ENCODE measurements at places on chromosomes 2 and 18.

- DNase-seq = no peak
These were observed 323.4 kb upstream of the EPHA4 start for GRCh38 chr2:221895366-221896121.

GRCh38 chr2:133802409-133803039, 234.3 kb upstream of the NCKAP5 start:
- no peak for DNase-seq

GRCh38 chr2:129467012-129467779, 512.3 kb upstream of the RAB6C start:
- no peak for DNase-seq

DNA sequence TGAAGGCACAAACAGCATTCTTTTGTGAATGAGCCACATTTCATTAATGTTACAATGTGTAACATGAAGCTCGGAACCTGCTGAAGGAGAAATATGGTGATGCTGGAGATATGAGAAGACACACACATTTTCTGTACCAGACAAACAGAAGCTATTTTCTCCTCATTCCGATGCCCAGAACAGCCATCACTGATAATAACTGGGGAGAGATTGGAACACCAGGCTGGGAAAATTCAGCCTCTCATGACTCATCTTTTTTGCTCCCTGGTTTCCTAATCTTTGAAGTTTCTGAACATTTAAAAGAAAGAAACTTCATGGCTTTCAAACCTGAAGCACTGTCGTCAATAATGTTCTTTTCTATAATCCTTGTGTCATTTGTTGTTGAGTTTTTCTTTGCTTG, 110.9 kb downstream of the LYPD6 start:
- no peak for DNase-seq

DNA sequence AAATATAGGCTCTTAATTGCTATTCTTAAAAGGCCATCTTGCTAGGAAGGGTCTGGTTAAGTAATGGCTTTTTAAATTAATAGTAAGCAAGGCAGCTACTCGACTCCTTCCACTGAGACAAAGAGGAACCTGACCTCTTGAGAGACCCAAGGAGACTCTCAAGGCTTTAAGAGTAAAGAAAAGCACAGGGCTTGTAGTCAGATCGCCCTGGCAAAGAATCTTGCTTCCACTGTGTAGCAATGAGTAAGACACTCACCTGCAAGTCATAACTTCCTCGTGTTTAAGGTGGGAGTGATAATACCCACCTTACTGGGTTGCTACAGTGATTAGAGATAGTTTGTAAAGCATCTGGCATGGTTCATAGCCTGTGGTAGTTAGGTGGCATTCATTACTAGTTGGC, 274.5 kb downstream of the TSN start:
- no peak for DNase-seq

DNA sequence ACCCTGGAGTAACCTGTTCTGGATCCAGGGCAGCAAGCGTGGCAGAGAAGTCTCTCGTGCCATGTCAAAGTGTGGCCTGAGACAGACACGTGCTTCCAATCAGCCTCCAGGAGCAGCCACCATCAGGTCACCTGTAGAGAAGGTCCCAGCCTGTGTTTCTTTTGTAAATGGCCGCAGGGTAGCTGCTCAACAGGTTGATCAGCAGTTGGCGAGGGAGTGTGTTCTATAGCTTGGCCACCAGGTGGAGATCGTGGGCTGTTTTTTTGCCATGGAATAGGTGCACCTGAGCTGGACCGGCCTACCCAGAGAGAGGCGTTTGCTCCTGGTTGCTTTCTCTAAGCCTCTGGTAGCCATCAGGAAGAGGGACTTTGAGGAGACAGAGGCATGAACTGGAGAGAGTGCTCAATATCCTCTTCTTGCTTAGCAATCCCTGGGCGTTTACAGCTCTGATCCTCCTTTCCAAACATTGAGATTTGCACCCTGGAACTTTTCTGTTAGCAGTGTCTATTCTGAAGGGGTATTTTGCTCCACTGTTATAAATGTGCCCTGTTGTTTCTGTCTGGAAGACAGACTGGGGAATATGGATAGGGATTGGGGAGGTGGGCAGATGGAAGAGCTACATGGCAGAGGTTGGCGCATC, 34.2 kb upstream of the EN1 start:
- DNase-seq = peak; percentile 68

GRCh38 chr2:111691164-111691875, 192.7 kb downstream of the ANAPC1 start:
- no peak for DNase-seq

- no peak for DNase-seq
These were observed 148.8 kb downstream of the VAPA start for GRCh38 chr18:10062302-10063300.

- no peak for DNase-seq
These were observed 267.8 kb upstream of the EPAS1 start for GRCh38 chr2:46029332-46029811.

DNA sequence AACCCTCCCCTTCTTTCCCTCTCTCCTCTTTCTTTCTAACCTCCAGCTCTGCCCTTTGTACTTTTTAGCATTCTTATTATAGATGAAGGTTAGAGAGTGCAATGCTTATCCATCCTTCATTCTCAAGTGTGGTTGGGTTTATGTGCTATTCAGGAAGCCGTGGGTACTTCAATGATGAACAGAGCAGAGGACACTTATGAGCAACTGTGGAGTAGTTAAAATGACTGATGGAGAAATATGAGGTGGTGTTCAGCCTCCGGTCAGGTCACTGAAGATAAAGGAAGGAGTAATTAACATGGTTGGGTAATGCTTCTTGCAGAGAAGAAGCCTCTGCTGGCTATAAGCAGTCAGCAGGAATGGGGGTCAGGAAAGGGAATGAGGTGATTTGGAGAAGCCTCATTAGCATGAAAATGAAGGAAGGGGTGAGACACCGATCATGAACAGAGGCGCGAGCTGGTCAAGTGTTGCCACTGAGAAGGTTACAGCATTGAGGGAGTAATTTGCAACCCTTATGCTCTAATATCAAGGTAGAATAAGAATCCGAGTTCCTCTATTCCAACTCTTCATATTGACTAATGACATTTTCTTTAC, 174.7 kb downstream of the LPIN1 start:
- no peak for DNase-seq

GRCh38 chr2:1751767-1752725, 7.7 kb upstream of the PXDN start:
- DNase-seq = no peak

All from activated naive CD8-positive, alpha-beta T cell treated with anti-CD3 and anti-CD28 coated beads, Interleukin-2, amount 50 U/mL, for 24 hours (primary cell).